PC-9 (cell line): ENCODE measurements at places on chromosomes 3 and 15.

GRCh38 chr3:71207632-71208031 is 375.9 kb downstream of the FOXP1 start:
- no peak for DNase-seq

GRCh38 chr3:114900908-114901307 is 246.2 kb downstream of the ZBTB20 start:
- no peak for DNase-seq

DNA sequence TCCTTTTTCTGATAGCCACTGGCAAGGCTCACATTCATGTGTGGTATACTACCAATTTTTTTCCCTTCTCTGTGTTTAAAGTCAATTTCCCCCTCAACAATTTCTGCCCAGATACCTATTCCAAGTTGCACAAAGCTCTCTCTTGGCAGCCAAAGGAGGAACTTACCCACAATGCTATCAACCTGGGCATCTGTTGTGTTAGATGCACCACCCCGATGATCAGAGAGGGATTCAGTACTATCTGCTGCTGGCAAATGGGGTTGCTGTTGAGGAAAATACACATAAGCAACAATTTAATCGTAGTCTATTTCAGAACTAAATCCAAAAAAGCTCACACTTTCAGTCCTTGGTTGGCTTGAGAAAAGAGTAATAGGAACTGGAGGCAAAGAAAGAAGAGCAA is 46.1 kb downstream of the AAGAB start:
- DNase-seq: no peak

GRCh38 chr3:14227856-14228255 is 49.2 kb downstream of the LSM3 start:
- no peak for DNase-seq

GRCh38 chr15:89072277-89072869 is 15.9 kb upstream of the ABHD2 start:
- DNase-seq: no peak

GRCh38 chr3:31448035-31448881 is 84.5 kb upstream of the STT3B start:
- DNase-seq: no peak

GRCh38 chr15:41892621-41893421 is 1.0 kb downstream of the SPTBN5 start:
- DNase-seq: no peak

DNA sequence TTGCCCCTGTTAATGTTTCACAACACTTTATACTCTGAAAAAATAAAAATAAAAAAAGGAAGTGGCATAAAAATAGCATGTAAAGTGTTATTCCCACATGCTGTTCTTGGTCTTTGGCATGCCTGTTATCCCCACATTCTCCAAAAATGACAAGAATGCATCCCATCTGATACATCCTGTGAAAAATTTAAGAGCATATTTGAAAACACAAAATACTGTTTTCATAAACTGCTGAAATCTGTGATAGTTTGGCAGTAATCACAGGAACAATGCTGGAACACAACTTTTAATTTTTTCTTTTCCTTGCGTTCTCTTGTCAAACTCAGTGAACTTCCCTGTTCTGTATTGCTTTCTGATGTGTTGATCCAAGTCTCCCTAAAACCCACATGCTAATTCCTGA is 288.8 kb downstream of the ROBO2 start:
- no peak for DNase-seq

DNA sequence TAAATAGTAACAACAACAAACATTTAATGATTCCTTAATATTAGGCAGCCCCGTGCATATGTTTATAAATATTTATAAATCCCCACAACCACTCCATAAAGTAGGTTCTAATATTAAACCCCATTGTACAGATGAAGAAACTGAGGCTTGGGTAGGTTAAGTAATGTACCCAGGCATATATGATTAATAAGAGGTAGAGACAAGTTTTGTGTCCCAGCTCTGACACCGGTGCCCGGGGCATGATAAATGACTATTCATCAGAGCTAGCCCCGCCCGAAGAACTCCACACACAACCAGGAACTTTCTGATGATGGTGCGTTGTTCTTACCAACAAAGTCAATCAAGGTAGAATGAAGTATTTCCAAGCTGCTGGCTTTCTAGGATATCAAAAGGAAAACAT is 19.4 kb downstream of the CDCP1 start:
- DNase-seq: peak; percentile 69

GRCh38 chr15:80840182-80841130 is 61.3 kb downstream of the CEMIP start:
- no peak for DNase-seq

DNA sequence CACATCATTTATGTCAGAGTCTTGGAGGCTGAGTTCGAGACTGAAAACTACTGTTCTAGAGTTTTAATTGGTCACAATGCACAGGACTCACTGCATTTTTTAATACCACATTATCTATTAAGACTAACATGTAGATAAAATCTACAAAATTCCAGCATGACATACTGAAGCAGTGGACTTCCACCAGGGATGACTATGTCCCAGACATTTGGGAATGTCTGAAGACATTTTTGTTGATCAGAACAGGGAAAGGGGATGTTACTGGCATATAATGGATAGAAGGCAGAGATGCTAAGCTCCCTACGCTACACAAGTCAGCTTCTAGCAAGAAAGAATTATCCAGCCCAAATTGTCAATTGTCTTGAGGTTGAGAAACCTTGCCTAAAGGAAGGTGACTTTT is 419.0 kb upstream of the TGFBR2 start:
- no peak for DNase-seq

GRCh38 chr15:35437157-35437556 is 108.8 kb downstream of the DPH6 start:
- DNase-seq: no peak

DNA sequence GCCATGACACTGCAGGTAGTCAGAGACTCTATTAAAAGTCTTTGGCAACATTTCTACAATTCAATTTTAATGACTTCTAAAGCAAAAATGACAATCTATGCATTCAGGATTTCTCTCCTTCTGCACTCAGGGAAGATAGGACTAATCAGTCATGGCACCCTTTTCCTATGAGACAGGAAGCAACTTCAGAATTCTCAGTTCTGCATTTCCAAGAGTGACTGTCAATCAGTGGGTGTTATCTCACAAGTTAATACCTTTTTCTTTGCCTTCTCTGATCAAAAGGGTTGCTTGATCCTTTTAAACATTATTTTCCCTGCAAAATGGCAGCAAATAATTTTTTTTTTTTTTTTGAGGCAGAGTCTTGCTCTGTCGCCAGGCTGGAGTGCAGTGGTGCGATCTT is 7.8 kb upstream of the ICE2 start:
- no peak for DNase-seq

GRCh38 chr15:91032919-91033803 is 10.8 kb upstream of the VPS33B start:
- peak; percentile 74 for DNase-seq

DNA sequence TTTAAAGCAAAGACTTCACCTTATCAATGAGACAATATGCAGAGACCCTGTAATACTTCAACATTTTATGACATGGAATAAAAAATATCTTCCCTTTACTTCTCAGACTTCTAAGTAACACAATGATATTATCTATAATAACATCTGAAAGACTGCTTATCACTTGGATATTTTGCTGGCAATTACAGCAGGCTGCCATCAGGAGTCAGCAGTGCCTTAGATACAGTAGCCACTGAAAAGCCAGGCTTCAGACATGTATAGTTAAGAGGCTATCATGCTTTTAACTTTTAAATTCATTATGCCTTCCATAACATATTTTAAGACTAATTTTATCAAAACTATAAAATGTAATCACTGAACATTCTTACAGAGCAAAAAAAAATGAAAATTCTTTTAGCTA is 227.5 kb downstream of the NEK10 start:
- no peak for DNase-seq

- DNase-seq: no peak
Measured at GRCh38 chr3:137760341-137761098, 3.6 kb upstream of the SOX14 start.

- no peak for DNase-seq
Measured at GRCh38 chr15:99387421-99388168, 136.3 kb downstream of the LRRC28 start.

DNA sequence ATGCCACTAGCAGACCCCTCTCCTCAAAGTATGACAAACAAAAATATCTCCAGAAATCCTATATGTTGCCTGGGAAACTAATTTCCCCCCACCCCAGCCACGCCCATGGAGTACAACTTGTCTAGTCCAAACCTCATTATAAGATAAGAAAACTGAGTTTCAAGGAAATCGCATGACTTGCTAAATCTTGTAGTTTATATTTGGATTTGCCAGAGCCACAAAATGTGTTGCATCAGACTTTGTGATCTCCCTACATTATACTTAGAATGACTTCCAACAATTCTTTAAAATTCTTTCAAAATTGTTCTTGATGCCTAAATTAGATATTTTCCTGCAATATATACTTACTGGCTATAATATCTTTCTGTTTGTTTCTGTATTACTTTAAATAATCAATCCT is 1034.4 kb downstream of the IGSF11 start:
- no peak for DNase-seq

- no peak for DNase-seq
Measured at GRCh38 chr3:65245133-65246063, 557.6 kb upstream of the ADAMTS9 start.

DNA sequence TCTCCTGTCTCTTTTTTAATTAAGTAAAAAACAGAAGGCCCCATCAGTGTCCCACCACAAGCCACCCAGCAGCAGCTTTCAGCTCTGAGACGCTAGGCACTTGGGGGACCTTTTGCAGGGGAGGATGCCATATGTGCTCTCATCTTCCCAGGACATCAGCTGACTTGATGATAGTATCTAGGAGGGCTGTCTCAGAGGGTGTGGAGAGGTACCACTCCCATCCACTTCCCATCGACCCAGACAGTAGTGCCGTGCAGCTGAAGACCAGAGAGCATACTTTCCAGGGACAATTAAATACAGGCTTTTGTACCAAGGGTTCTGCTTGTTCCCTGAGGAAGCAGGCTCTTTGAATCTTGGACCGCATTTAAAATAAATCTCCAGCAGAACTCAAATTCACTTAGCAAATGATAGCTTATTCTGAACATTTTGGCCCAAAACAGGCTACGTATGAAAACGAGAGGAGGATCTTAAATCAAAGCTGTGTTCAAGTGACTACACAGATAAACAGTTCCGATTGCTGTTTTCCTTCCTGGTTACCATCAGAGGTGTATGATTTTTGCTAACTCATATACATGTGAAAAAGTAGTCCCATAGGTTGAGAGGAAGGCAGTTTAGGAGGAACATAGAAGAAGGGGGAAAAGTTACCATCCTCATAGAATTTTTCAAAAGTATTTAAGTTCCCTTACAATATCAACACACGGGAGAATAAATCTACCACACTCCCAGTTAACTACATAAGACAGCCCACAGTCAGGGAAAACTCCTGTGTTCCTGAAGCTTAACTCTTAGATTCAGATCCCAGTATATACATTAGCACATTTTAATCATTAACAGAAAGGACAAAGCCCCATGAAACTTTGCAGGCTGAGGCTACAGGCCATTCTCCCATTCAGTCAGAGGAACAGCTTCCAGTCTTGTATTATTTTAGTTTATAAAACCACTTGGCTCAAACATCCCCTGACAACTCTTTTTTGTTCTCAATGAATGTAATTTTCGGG is 9.5 kb downstream of the WNT5A start:
- no peak for DNase-seq

GRCh38 chr3:191136347-191136746 is 62.7 kb upstream of the OSTN start:
- no peak for DNase-seq

- DNase-seq: no peak
Measured at GRCh38 chr15:80530737-80531365, 126.7 kb downstream of the ARNT2 start.

GRCh38 chr3:113521981-113522380 is 7.0 kb upstream of the SPICE1 start:
- no peak for DNase-seq

DNA sequence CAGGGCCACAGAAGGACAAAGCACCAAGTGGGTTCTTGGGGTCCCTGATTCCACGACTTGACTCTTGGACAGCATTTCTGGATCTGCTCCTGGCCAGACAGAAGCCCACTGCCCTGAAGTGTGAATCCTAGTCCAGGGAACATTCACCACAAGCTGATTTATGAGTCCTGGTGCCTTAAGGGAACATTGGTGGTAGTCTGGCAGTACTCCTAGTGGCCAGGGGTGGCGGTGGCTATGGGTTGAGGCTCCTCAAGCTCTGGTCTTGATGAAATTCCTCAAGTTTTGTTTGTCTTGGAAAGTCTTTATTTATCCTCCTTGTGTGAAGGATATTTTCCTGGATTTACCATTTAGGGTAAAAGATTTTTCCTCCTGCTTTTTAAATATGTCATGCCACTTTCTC is 307.5 kb downstream of the PYDC2 start:
- no peak for DNase-seq

DNA sequence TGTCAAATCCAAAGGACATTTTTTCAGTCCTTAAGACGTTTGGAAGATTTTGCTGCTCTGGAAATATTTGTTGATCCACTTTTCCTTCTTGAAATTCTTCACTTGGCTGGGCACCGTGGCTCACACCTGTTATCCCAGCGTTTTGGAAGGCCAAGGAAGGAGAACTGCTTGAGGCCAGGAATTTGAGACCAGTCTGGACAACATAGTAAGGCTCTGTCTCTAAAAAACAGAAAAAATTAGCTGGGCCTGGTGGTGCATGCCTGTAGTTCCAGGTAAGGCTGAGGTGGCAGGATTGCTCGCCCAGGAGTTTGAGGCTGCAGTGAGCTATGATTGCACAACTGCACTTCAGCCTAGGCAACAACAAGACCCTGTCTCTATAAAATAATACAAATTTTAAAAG is 173.9 kb upstream of the MITF start:
- no peak for DNase-seq

DNA sequence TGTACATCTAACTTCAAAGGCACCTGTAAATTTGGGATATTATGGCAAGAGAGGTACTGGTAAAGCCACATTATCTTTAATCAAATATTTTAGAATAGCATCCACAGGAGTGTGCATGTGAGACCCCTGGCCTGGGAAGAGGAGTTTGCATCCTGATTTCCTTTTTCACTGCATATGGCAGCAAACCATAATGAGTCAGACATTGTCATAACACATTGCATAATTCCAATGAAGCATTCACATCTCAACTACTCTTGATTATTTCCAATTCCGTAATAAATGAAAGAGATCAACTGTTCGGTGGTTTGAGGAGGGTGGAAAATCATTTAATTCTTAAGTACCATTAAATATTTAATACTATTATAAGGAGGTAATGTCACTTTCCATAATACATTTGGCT is 215.0 kb downstream of the MECOM start:
- DNase-seq: no peak

- DNase-seq: no peak
Measured at GRCh38 chr3:56087451-56088053, 380.7 kb downstream of the ERC2 start.

DNA sequence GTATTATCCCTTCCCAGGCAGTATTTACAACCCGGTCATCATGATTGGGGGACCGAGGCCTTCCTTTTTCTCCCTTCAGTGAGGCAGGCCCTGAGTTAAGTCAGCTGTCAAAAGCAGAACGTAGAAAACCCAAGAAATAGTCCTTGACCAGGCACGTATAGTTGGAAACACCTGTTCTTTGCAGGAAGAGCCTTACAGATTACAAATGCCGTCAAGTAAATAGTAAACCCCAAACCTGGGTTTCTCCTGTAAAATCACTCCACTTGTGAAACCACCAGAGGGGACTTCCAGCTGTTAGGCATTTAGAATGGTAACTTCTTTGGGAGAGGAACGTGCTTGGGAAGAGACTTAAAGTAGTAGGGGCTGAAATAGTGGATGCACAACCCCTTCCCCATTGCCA is 1.0 kb upstream of the BTBD1 start:
- DNase-seq: no peak
